ENCODE measurements at places on chromosomes 11 and 22.

DNA sequence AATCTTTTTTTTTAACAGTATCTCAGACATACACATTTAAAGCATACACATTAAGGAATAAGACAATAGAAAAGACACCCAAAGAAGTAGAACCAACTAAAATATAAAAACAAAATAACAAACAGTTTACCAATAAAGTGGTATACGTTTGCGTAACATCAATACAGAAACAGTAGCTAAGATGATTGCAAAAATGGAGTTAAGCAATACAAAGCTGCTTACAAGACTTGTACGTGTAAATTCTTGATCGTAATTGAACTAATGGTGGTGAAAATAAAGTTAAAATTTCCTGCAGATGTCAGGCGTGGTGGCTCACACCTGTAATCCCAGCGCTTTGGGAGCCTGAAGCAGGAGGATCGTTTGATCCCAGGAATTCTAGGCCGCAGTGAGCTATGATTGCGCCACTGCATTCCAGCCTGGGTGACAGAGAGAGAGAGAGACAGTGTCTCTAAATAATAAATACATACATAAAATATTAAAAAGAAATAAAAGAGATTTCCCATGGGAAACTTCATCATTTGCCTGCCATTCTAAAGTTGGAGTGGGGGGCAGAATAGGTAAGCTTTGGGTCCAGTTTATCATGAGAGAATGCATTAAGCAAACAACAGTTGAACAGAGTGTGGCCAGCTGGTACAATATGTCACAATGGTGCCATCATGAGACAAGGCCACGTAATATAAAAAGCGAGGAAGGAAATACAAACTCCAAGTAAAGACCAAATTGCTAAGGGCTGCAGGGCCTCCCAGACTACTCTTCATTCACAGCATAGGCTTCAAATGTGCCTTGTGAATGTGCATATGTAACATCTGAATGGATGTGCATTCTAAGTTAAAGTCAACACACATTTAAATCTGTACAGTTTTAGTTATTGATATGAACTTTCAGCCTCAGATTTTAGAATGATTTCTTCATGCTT, 38.9 kb upstream of the EED start:
- no peak for DNase-seq

GRCh38 chr22:24128631-24129262, 52.5 kb upstream of the SUSD2 start:
- DNase-seq: peak; percentile 100

DNA sequence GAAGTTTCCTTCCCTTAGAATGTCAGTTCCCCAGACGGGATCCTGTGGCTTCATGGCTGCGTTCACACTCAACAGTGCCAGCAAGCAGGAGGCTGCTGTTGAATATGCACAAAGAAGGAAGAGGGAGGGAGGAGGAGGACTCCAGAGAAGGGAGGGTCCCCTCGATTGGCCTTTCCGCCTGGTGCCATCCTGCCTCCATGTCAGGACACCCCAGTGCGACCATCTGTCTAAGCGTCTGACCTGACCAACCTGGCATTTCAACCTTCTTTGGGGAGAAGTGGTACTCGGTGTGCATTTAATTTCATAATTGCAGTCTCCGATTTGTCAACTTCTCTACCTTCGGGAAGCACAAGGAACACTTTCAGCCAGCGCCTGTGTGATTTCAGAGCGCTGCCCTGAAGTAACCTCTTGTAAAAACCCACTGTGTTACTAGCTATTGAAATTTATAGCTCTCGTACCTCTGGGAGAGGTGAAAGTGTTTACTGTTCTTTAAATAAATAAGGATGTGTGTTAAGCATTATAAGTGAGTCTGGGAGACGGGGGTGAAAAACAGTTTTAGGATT, 1491.9 kb downstream of the TBC1D22A start:
- peak; percentile 93 for DNase-seq

DNA sequence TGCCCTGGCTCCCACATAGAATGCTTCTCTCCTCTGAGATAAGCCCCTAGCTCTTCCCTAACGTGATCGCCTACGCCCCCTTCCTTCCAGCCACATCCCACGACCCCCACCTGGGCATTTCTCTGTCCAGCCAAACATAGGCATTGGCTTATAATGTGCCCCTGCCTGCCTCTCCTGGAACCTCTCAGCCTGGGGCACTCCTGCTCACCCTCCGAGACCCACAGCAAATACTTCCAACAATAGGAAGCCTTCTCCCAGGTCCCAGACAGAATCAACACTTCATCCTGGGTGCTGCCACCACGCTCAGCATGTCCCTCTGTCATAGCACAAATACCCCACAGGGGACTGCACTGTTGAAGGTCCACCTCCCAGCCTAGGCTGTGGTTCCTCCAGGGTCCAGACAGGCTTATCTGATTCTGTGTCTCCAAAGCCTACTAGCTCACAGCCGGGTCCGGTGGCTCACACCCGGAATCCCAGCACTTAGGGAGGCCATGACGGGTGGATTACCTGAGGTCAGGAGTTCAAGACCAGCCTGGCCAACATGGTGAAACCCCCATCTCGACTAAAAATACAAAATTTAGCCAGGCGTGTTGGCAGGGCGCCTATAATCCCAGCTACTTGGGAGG, 24.2 kb upstream of the TMPRSS4 start:
- DNase-seq: peak; percentile 21

DNA sequence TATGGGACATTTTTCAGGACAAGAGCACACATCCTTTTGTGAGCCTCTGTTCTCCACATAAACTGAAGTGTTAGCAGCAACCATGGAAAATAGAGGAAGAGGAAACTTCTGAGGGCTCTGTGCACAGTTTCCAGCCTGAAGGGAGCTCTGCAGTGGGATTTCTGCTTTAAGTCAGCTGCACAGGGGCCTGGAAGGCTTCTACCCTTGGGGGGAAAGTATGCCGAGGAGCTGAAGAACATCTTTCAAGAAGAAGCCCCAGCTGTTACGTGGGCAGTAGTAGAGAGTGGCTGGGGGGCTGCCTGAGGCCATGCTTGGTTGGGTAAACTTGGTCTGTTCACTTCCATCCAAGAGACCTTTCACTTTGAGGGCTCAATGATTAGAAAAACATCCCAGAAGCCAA, 82.7 kb upstream of the EED start:
- no peak for DNase-seq

GRCh38 chr11:65917077-65917433, 1.8 kb downstream of the C11orf68 start:
- no peak for DNase-seq

Measured in NCI-H69 (cell line).